ENCODE measurements at places on chromosomes 6 and 20. TPM values are rescaled to one million over a fixed set of nuclear protein-coding genes. Genes with fewer than 3 reads are reported as not detected.

DNA sequence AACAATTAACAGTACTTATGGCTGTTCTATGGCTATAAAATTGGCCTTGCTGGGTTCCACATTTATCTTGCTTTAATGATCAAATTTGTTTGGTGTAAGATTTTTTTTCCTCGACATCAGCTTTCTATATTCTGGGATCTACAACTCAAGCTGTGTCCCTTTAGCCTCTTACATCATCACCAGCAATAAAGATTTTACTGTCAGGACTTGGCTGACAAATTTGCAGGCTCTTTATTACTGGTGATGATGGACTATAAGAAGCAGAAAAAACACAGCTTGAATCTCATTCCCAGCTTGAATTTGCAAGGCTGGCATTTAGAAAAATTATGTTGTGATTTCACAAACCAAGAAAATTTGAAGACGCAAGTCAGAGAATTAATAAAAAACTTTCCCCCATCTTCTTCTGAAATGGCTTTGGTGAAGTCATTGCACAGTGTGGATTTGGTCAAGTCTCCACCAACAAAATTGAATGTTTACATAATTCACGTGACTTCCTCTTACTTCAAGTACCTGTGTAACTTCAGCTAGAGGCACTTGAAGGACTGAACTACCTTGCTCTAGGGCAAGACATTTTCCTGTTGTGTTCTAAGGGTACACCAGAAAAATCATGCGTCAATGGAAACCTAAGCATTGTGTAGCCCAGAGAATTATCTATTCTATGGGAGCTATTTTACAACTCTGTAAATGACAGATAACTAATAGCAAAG is 175.0 kb downstream of the CBLN4 start:
- no peaks in the 10 kb centered on the region for H3K36me3 ChIP-seq
- H3K4me3 ChIP-seq, result no peak overlapping the region
- DNase-seq, result no peak
- 0 out of 2 replicates have a peak, but pooled peaks cover 3% of the 10 kb centered on the region for H3K27me3 ChIP-seq

GRCh38 chr6:31083742-31084354 is 28.5 kb downstream of the C6orf15 start:
- peaks cover 12% of the 10 kb centered on the region for H3K4me1 ChIP-seq
- no peak for DNase-seq
- H3K36me3 ChIP-seq, result no peaks in the 10 kb centered on the region
- no peak overlapping the region for H3K4me3 ChIP-seq

GRCh38 chr6:31239854-31240253 is 32.0 kb downstream of the HLA-C start:
- no peaks in the 10 kb centered on the region for H3K4me1 ChIP-seq
- H3K36me3 ChIP-seq, result no peaks in the 10 kb centered on the region
- DNase-seq, result no peak
- H3K27ac ChIP-seq, result no peak overlapping the region

GRCh38 chr20:14331646-14332045 is 5.8 kb downstream of the FLRT3 start:
- H3K36me3 ChIP-seq, result no peaks in the 10 kb centered on the region
- no peak overlapping the region for H3K27ac ChIP-seq
- no peak overlapping the region for H3K4me3 ChIP-seq
- H3K4me1 ChIP-seq, result peaks cover 8% of the 10 kb centered on the region
- DNase-seq, result no peak
- no peaks in the 10 kb centered on the region for H3K27me3 ChIP-seq

GRCh38 chr6:123276546-123276980 is 280.5 kb downstream of the CLVS2 start:
- no peak overlapping the region for H3K4me3 ChIP-seq
- no peak overlapping the region for H3K27ac ChIP-seq
- no peaks in the 10 kb centered on the region for H3K4me1 ChIP-seq

- peaks cover 15% of the 10 kb centered on the region for H3K27me3 ChIP-seq
- H3K4me3 ChIP-seq, result no peak overlapping the region
- no peaks in the 10 kb centered on the region for H3K36me3 ChIP-seq
- H3K27ac ChIP-seq, result no peak overlapping the region
- DNase-seq, result no peak
Observed at GRCh38 chr6:164015088-164015484, 600.6 kb downstream of the QKI start.

GRCh38 chr6:3301506-3301905 is 42.8 kb downstream of the PSMG4 start:
- no peaks in the 10 kb centered on the region for H3K36me3 ChIP-seq
- no peak overlapping the region for H3K27ac ChIP-seq
- no peaks in the 10 kb centered on the region for H3K4me1 ChIP-seq

DNA sequence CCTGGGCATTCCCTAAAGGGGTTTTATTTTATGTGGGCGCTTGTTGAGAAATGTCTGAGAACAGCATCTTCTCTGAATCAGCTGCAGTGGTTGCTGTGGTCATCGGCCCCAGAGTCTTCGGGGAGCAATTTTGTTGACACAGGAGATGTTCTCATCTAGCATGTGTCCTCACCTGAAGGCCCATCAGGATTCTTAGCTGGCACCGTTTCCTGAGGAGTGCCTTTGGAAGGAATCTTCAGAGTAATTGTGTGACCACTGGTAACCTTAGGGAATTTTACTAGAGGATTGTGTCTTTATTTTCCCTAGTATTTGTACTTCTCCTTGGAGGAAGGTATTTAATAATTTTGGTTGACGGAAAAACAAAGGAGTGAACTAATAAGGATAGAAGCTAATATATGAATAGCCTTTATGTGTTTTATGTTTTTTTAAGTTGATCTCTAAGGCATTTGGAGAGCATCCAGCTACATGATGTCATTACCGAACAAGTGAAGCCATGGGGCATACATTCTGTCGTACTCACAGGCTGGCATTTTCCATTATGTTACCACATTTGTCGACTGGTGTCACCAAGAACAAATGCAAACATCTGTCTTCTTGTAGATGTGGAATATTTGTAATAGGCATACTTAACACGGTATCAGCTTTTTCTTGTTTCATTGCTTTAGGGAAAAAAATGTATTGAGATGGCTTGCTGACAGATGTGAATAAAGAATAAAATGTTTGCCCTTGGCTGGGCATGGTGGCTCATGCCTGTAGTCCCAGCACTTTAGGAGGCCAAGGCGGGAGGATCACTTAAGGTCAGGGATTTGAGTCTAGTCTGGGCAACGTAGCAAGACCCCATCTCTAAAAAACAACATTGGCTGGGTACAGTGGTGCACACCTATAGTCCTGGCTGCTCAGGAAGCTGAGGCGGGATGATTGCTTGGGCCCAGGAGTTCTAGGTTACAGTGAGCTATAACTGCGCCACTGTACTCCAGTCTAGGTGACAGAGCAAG is 41.9 kb downstream of the TULP4 start:
- no peak overlapping the region for H3K4me3 ChIP-seq
- DNase-seq, result no peak
- H3K4me1 ChIP-seq, result no peaks in the 10 kb centered on the region

The MOG gene
- total RNA-seq, result not detected

- H3K36me3 ChIP-seq, result no peaks in the 10 kb centered on the region
- DNase-seq, result no peak
- H3K4me1 ChIP-seq, result no peaks in the 10 kb centered on the region
- H3K4me3 ChIP-seq, result no peak overlapping the region
Observed at GRCh38 chr6:148242180-148242579, 100.5 kb upstream of the SASH1 start.

DNA sequence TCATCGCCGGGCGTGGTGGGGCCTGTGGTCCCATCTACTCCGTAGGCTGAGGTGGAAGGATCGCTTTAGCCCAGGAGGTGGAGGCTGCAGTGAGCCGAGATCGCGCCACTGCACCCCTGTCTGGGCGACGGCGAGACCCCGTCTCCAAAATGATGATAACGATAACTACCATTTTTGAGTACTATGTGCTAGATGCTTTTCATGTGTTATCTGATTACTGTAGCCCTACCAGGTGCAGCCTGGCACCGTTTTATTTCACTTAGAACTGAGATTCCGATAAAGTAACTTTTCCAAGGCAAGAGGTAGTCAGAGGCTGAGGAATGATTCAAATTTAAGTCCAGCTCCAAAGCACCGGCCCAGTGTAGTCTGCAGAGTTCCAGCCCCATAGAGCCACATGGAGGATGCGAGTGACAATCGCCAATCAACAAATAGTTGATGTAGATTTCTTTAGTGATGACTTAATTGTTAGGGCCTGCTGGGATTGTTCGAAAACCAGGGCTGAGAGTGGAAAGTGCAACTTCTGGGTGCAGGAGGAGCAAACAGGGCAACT is 727 bp downstream of the ERMARD start:
- no peak for DNase-seq
- no peaks in the 10 kb centered on the region for H3K36me3 ChIP-seq
- H3K4me3 ChIP-seq, result peak overlapping the region; percentile 82
- H3K27me3 ChIP-seq, result no peaks in the 10 kb centered on the region
- H3K27ac ChIP-seq, result peak overlapping the region; percentile 81

The ENPP5 gene
- 8.0 TPM for total RNA-seq

GRCh38 chr6:50699051-50699775 is 14.1 kb upstream of the TFAP2D start:
- no peaks in the 10 kb centered on the region for H3K27me3 ChIP-seq
- no peak overlapping the region for H3K4me3 ChIP-seq
- no peaks in the 10 kb centered on the region for H3K36me3 ChIP-seq
- H3K4me1 ChIP-seq, result no peaks in the 10 kb centered on the region
- no peak for DNase-seq

GRCh38 chr20:51469046-51469445 is 73.5 kb downstream of the NFATC2 start:
- no peaks in the 10 kb centered on the region for H3K4me1 ChIP-seq
- no peak overlapping the region for H3K4me3 ChIP-seq
- no peak for DNase-seq
- H3K36me3 ChIP-seq, result 0 out of 2 replicates have a peak, but pooled peaks cover 5% of the 10 kb centered on the region

DNA sequence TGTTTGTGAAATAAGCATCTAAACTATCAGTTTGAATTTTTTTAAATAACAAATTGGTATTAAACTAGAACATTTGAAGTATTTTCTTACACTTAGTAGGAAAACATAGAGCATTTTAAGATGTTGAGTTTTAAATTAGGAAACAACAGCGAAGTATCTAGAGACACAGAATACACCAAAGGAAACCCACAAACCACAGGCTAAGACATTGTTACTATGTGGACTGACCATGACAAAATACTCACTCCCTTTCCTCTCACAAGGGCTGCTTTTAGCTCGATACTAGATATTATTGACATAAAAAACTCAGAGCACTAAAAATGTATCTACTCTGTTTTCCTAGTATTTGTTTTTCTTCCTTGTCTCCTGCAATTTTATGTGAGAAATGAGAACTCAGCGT is 266.0 kb upstream of the CITED2 start:
- H3K27ac ChIP-seq, result no peak overlapping the region
- no peak for DNase-seq
- no peak overlapping the region for H3K4me3 ChIP-seq
- no peaks in the 10 kb centered on the region for H3K4me1 ChIP-seq
- H3K36me3 ChIP-seq, result no peaks in the 10 kb centered on the region

DNA sequence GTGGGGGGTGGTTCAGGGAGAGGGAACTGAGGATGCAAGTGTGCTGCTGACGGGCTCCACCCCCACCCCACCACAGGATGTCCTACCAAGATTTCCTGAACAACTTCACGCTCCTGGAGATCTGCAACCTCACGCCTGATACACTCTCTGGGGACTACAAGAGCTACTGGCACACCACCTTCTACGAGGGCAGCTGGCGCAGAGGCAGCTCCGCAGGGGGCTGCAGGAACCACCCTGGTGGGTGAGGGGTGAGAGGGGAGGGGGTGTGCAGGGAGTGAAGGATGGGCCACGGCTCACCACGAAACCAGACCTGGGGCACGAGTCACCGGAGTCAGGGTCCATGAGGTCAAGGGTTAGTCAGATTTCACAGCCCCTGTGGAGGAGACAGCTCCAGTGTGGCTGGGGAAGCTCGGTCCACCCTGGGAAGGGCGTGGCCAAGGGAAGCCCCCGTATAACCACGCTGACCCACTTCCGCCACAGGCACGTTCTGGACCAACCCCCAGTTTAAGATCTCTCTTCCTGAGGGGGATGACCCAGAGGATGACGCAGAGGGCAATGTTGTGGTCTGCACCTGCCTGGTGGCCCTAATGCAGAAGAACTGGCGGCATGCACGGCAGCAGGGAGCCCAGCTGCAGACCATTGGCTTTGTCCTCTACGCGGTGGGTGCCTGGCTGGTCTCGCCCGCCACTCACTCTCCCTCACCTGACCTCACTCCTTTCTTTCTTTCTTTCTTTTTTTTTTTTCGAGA is 18.3 kb downstream of the CAPN11 start:
- no peaks in the 10 kb centered on the region for H3K36me3 ChIP-seq
- DNase-seq, result no peak
- H3K4me3 ChIP-seq, result no peak overlapping the region
- H3K27ac ChIP-seq, result no peak overlapping the region
- no peaks in the 10 kb centered on the region for H3K4me1 ChIP-seq
- no peaks in the 10 kb centered on the region for H3K27me3 ChIP-seq

GRCh38 chr20:57473246-57474048 is 51.5 kb downstream of the CTCFL start:
- H3K27ac ChIP-seq, result no peak overlapping the region
- H3K4me1 ChIP-seq, result no peaks in the 10 kb centered on the region
- no peak overlapping the region for H3K4me3 ChIP-seq
- no peaks in the 10 kb centered on the region for H3K36me3 ChIP-seq
- no peak for DNase-seq

DNA sequence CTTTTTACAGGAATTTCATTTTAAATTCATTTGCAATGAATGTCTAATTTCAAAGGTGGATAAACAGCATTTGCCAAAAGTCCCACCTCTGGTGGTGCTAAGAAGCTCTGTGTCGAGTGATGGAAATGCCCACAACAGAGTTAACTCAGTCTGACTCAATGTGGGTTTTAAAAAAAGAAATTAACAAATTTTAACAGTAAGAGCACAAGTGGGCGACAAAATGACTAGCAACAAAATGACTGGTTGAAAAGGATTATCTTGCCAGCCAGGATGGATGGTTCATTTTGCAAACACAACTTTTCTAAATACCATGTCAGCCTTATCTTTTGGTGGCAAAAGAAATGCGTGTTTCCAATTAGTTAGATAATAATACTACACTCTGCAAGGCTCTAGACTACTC is 14.3 kb upstream of the TAGAP start:
- H3K27ac ChIP-seq, result no peak overlapping the region
- no peak for DNase-seq
- H3K4me1 ChIP-seq, result no peaks in the 10 kb centered on the region
- no peak overlapping the region for H3K4me3 ChIP-seq
- H3K36me3 ChIP-seq, result no peaks in the 10 kb centered on the region

The ASIP gene
- total RNA-seq, result not detected

DNA sequence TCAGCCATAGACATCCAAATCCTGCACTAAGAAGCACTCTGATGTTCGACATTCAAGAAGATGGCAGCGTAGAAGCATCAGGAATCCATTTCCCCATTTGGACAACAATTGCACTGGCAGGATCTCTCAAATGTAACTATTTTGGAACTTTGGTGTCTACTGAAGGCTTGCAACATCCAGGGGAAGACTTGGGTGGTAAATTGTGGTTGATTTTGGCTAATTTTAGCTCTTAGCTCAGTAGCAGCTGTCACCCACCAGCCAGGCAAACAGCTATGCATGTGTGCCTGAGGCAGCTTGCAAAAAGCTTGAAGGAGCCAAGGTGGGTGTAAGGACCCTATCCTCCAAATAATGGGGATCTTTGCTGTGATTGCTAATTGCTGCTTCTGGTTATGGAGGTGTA is 35.1 kb upstream of the PPP1R3G start:
- no peak overlapping the region for H3K4me3 ChIP-seq
- H3K4me1 ChIP-seq, result no peaks in the 10 kb centered on the region
- no peak overlapping the region for H3K27ac ChIP-seq
- no peaks in the 10 kb centered on the region for H3K36me3 ChIP-seq

GRCh38 chr6:106975738-106976064 is 1.2 kb upstream of the CD24 start:
- no peaks in the 10 kb centered on the region for H3K27me3 ChIP-seq
- H3K27ac ChIP-seq, result peak overlapping the region; percentile 71
- peak; percentile 60 for DNase-seq

- DNase-seq, result no peak
- no peaks in the 10 kb centered on the region for H3K4me1 ChIP-seq
- H3K27me3 ChIP-seq, result no peaks in the 10 kb centered on the region
- H3K27ac ChIP-seq, result no peak overlapping the region
Observed at GRCh38 chr6:70253923-70254322, 49.0 kb downstream of the COL9A1 start.
